ENCODE measurements at places on chromosomes 4 and X. TPM values are rescaled to one million over a fixed set of nuclear protein-coding genes. Genes with fewer than 3 reads are reported as not detected.

MAGIX gene
- 2.0 TPM for total RNA-seq

CXCL8 gene
- 9.1 TPM for total RNA-seq

SHISA3 gene
- 0.10 TPM for total RNA-seq

DSPP gene
- not detected for total RNA-seq

DACH2 gene
- total RNA-seq: not detected

GYPB gene
- total RNA-seq: not detected
